Activated CD4-positive, alpha-beta memory T cell treated with anti-CD3 and anti-CD28 coated beads, Interleukin-2, amount 10 ng/mL, durations not matched to agents 7 days and 5 days (primary cell): ENCODE measurements at places on chromosomes 16 and 17.
A peak's percentile ranks its signal among the peaks of the same experiment; 100 is the strongest.

DNA sequence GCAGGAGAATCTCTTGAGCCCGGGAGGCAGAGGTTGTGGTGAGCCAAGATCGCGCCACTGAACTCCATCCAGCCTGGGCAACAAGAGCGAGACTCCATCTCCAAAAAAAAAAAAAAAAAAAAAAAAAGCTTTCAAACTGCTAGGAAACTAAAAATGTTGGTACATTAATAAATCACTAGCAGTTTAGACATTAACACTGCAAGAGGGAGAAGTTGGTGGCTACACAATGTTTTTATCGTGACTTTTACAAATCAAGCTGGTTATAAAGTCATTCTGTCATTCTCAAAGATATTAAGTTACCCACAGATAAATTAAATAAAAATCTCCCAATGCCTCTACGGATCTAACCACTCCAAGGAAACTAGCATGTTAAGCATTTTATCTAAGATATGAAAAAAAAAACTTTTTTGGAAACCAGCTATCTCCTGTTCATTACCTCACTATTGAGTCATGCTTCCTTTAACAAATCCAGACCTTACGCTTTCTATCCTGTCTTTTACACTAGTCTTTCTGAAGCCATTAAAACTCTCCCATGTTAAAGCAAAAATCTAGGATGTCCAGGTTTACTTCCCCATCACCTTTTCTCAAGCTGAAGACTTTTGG lies 85.9 kb upstream of the SMURF2 start:
- H3K4me3 ChIP-seq, result no peak overlapping the region
- no peak overlapping the region for H3K27ac ChIP-seq
- H3K4me1 ChIP-seq, result peaks cover 4% of the 10 kb centered on the region
- peaks cover 35% of the 10 kb centered on the region for H3K36me3 ChIP-seq
- H3K27me3 ChIP-seq, result no peaks in the 10 kb centered on the region
- DNase-seq, result no peak

- H3K4me3 ChIP-seq, result no peak overlapping the region
- peaks cover 24% of the 10 kb centered on the region for H3K36me3 ChIP-seq
- H3K27ac ChIP-seq, result no peak overlapping the region
- no peak for DNase-seq
These were observed 5.0 kb downstream of the CHMP6 start for GRCh38 chr17:80996422-80997305.

- no peak overlapping the region for H3K27ac ChIP-seq
- no peaks in the 10 kb centered on the region for H3K4me1 ChIP-seq
- no peaks in the 10 kb centered on the region for H3K36me3 ChIP-seq
- H3K4me3 ChIP-seq, result no peak overlapping the region
These were observed 33.8 kb upstream of the CRISPLD2 start for GRCh38 chr16:84785843-84786581.

DNA sequence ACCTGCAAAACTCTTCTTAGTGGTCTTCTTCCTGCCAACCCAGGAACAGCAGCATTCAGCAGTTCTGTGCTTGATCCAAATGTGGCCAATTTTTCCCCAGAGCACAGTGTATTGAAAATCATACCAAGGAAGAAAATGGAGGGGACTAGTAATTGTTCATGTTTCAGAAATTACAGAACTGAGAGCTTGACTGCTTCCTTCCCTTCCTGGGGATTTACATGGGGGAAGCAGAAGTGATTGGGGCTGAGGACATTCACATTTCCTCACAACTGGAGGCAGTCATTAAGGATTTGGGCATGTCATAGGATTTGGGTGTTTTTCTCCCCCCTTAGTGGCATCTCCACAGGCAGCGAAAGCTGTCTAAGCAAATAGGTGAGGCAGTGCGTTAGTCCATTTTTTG lies 19.7 kb downstream of the CIITA start:
- H3K4me1 ChIP-seq, result peaks cover 11% of the 10 kb centered on the region
- no peak overlapping the region for H3K4me3 ChIP-seq
- no peaks in the 10 kb centered on the region for H3K27me3 ChIP-seq
- no peak for DNase-seq
- H3K36me3 ChIP-seq, result peaks cover 71% of the 10 kb centered on the region

DNA sequence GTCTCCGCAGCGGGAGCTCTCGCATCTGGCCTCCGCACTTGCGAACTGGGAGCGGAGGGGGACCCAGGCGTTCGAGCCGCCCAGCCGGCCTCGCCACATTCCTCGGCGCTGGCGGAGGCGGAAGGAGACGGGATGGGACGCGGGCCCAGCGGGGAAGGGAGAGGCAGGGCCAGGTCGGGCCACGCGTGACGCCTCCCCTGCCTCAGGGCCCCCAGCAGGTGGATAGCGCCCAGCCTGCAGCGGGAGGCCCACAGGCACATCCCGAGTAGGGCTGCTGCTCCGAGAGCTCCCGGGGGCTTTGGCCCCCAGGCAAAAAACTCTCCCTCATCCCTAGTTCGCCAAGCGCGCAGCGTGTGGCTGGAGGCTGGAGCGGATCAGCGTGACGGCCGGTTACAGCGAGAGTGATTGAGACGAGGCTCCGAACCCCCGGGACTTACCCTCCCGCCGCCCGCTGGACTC lies 800 bp downstream of the PLEKHH3 start:
- H3K4me1 ChIP-seq, result peaks cover 45% of the 10 kb centered on the region
- H3K27ac ChIP-seq, result no peak overlapping the region
- no peaks in the 10 kb centered on the region for H3K36me3 ChIP-seq
- peaks cover 46% of the 10 kb centered on the region for H3K27me3 ChIP-seq

DNA sequence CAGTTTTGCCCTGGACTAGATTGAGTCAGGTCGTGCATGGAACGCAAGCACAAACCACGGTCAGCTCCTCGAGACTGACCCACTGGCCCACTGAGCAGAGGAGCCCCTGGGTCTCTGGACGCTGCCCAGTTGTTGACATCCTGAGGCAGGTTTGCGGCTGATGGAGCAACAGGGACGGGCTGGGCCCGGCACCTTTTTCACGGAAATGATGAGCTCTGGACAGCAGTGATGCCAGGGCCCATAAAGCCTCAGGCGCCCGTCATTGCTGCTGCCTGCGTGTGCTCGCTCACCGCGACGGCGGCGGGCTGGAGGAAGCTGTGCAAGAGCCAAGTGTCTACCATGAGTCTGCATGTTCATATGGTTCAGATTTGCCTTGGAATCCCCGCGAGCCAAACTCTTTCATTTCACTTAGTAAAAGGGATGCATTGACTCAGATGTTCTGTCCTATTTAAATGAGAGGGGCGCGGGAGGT lies 30.8 kb upstream of the CRISPLD2 start:
- H3K4me1 ChIP-seq, result no peaks in the 10 kb centered on the region
- H3K27me3 ChIP-seq, result no peaks in the 10 kb centered on the region
- H3K27ac ChIP-seq, result no peak overlapping the region
- no peaks in the 10 kb centered on the region for H3K36me3 ChIP-seq
- DNase-seq, result no peak
- H3K4me3 ChIP-seq, result no peak overlapping the region

DNA sequence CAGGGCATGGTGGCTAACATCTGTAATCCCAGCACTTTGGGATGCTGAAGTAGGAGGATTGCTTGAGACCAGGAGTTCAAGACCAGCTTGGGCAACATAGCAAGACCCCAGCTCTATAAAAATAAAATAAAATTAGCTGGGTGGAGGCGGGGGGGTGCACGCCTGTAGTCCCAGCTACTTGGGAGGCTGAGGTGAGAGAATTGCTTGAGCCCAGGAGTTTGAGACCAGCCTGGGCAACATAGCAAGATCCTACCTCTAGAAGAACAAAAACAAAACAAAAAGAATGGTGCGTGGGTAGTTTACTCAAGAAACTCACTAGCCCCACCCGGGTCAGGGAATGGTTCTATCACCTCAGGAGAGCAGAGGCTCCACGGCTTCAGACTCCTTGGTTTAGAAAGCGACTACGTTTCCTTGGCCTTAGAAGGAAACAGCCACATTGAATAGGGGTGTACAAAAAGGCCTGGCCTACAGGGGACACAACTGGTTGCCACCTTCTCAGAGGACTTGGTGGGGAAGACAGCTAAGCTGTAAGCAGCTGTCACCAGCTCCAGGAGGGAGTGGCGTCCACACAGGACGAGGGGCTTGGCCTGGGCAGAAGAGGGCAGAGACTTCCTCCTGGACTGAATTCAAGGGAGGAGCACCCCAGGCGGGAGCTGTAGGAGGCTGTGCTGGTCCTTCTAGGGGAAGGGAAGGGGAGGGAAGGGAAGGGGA lies 716 bp downstream of the TK1 start:
- peaks cover 34% of the 10 kb centered on the region for H3K36me3 ChIP-seq
- peak overlapping the region; percentile 67 for H3K27ac ChIP-seq
- DNase-seq, result no peak
- peaks cover 53% of the 10 kb centered on the region for H3K4me1 ChIP-seq
- H3K4me3 ChIP-seq, result peak overlapping the region; percentile 78

DNA sequence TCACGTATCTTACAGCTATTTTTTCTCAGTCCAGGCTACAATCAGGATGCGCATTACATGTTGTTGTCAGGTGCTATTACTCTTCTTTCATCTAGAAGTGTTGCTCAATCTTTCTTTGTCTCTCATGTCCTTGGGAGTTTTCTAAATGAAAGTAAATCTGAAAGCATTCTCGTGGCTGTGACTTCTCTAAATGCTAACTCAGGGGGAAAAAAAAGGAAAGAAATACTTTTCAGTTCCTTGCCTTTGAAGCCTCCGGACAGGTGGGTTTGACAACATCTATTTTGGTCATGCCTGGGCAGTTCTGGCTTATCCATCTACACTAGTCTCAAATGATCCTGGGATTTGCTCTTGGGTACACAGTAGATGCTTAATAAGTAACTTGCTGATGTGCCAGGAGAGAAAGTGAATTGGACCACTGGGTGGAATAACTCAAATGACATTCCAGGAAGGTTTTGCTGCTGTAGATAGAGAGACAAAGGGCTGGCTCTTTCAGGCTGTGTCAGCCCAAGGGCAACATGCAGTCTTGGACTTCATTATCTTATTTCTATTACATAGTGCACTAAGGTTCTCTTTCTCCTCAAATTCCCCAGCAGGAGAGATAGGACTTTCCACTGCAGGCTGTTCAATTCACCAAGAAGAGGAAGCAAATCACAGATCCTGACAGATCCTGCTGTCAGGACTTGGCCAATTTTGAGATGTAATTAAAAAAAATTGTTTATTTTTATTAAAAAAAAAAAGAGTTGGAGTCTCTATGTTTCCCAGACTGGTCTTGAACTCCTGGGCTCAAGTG lies 63.6 kb upstream of the NFAT5 start:
- no peak overlapping the region for H3K4me3 ChIP-seq
- H3K4me1 ChIP-seq, result peaks cover 6% of the 10 kb centered on the region
- no peak overlapping the region for H3K27ac ChIP-seq

DNA sequence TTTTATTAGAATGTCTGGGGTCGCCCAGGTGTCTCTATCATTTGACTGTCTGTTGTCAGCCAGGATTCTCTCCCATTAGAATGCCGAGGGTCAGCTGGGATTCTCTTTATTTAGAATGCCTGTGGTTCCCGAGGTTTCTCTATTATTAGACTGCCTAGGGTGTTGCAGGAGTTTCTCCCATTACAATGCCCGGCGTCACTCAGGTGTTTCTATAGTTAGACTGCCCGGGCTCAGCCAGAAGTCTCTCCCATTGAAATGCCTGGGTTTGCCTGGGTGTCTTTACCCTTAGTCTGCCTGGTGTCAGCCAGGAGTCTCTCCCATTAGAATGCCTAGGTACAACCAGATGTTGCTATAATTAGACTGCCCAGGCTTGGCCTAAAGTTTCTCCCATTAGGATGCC lies 2252.0 kb downstream of the TP53TG3F start:
- no peak overlapping the region for H3K4me3 ChIP-seq
- H3K4me1 ChIP-seq, result no peaks in the 10 kb centered on the region
- no peak for DNase-seq
- H3K27ac ChIP-seq, result no peak overlapping the region

DNA sequence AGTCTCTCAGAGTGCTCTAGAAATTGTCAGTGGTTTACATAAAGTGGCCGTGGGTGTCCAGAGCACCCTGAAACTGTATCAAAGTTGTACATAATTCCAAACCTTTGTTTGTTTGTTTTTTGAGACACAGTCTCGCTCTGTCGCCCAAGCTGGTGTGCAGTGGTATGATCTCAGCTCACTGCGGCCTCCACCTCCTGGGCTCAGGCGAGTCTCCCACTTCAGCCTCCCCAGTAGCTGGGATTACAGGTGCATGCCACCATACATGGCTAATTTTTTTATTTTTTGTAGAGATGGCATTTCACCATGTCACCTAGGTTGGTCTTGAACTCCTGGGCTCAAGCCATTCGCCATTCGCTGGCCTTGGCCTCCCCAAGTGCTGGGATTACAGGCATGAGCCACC lies 24.3 kb upstream of the ADGRG1 start:
- H3K27ac ChIP-seq, result no peak overlapping the region
- H3K27me3 ChIP-seq, result peaks cover 2% of the 10 kb centered on the region

DNA sequence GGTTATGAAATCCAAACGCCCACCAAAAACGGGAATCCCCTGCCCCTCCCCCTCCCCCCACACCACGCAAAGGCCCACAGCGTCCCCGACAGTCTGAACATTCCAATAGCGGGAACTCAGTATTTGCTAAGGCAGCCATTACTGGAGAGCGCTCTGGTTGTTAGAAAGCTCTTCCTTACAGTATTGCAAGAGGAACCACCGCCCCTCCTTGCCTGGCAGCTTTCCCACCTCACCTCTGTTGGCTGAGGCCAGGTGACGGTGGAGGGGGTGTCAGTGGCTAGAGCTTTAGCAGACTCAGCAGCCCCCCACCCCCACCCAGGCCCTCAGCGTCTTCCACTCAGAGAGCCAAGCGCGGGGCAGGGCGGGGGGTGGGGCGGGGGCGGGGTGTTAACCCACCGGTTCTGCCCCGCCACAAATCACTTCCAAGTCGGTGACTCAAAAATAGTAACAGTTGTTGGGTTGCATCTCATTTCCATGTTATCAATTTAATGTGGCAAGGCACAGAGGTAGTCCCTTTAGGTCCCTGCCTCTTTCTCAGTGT lies 2.2 kb upstream of the PLEKHH3 start:
- H3K27me3 ChIP-seq, result peaks cover 54% of the 10 kb centered on the region
- DNase-seq, result peak; percentile 35
- peak overlapping the region; percentile 78 for H3K27ac ChIP-seq
- no peaks in the 10 kb centered on the region for H3K36me3 ChIP-seq
- H3K4me3 ChIP-seq, result peak overlapping the region; percentile 77
- peaks cover 60% of the 10 kb centered on the region for H3K4me1 ChIP-seq

- no peak for DNase-seq
- peaks cover 60% of the 10 kb centered on the region for H3K4me1 ChIP-seq
- peaks cover 57% of the 10 kb centered on the region for H3K36me3 ChIP-seq
- no peak overlapping the region for H3K4me3 ChIP-seq
- no peaks in the 10 kb centered on the region for H3K27me3 ChIP-seq
These were observed 120.6 kb downstream of the XYLT1 start for GRCh38 chr16:17350207-17350606.

GRCh38 chr17:44202756-44203155 lies 3.1 kb upstream of the ATXN7L3 start:
- no peaks in the 10 kb centered on the region for H3K27me3 ChIP-seq
- H3K27ac ChIP-seq, result no peak overlapping the region
- peaks cover 20% of the 10 kb centered on the region for H3K36me3 ChIP-seq
- peak overlapping the region; percentile 9 for H3K4me3 ChIP-seq
- no peak for DNase-seq
- H3K4me1 ChIP-seq, result peaks cover 46% of the 10 kb centered on the region

DNA sequence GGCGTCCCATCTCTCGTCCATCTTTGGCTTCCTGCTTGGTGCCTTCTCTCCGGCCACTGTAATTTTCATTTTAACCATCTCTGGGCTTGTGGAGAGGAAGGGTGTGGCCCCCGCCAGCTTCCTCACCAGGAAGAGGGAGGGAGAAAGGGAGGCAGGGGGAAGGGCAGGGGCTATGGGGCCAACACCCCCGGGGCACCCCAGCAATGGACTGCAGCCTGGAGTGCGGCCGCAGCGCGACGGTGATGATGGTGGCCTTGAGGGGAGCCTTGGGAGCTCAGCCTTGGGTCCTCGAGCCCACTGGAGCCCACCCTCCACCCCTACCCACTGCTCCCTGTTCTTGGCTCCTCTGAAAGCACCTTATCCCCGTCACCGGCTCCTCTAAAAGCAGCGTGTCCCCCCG lies 9.5 kb downstream of the METRNL start:
- no peak overlapping the region for H3K4me3 ChIP-seq
- DNase-seq, result no peak
- H3K27ac ChIP-seq, result no peak overlapping the region
- no peaks in the 10 kb centered on the region for H3K27me3 ChIP-seq
- peaks cover 33% of the 10 kb centered on the region for H3K4me1 ChIP-seq
- H3K36me3 ChIP-seq, result peaks cover 6% of the 10 kb centered on the region
